Cerebellum (tissue), 4 donors: ENCODE measurements at places on chromosomes 11 and 22.

DNA sequence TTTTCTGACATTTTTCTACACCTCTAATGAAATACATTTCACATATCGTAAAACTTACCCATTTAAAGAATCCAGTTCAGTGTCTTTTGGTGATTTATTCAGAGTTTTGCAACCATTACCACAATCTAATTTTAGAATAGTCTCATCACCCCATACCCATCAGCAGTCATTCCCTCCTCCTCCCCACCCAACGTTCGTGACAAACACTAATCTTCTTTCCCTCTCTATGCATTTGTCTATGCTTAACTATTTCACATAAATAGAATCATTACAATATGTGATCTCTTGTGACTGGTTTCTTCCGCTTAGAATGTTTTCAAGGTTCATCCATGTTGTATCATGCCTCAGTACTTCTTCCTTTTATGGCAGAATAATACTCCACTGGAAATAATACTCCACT is 9.5 kb downstream of the TTC28 start:
- DNase-seq = no peak

GRCh38 chr11:133576351-133576750 is 44.0 kb upstream of the OPCML start:
- no peak for DNase-seq

- no peak for DNase-seq
Observed at GRCh38 chr11:3136546-3137455, 28.3 kb downstream of the OSBPL5 start.

- DNase-seq = no peak
Observed at GRCh38 chr11:17876827-17877226, 136.0 kb downstream of the SERGEF start.

GRCh38 chr11:69110451-69110850 is 45.3 kb upstream of the SMIM38 start:
- DNase-seq = no peak

DNA sequence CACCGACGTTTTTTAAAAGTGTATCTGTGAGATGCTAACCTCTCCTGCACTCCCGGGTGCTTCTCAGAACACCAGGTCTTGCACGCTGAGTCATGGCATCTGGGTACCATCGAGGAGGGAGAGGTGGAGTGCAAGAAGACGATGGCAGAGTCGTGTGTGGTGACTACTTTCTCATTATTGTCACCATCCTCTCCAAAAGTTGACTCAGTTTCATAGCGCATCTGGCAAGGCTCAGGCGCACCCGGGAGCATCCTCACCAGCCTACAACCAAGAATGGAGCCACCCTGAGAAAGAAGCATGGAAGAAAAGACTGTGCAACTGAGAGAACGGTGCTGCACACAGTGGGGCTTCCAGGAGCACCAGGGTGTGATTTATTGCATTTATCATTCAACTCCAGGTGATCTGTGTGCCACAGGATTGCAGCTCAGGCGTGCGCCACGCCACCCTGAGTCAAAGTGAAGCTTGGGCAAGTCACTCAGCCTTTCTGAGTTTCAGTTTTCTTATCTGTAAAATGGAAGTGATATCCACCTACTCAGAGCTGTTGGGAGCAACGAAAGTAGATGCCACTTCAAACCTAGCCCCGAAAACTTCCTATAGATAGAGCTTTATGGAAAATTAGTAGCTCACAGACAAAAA is 65.4 kb downstream of the LINC01488 start:
- no peak for DNase-seq

DNA sequence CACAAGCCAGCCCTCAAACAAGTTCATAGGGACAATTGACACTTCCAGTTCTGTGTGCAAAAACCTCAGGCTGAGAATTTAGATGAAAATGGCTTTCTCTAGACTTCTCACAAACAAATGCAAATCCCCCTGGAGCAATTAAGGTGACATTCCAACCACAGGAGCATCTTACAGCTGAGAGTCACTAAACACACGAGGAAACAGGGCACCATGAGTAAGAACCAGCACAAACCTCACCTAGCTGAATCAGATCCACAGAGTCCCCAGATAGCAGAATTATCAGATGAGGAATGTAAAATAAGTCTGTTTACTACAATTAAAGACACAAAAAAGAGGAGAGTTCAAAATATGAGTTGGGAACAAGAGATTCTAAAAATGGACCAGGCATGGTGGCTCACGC is 51.5 kb downstream of the RTL6 start:
- DNase-seq = no peak

DNA sequence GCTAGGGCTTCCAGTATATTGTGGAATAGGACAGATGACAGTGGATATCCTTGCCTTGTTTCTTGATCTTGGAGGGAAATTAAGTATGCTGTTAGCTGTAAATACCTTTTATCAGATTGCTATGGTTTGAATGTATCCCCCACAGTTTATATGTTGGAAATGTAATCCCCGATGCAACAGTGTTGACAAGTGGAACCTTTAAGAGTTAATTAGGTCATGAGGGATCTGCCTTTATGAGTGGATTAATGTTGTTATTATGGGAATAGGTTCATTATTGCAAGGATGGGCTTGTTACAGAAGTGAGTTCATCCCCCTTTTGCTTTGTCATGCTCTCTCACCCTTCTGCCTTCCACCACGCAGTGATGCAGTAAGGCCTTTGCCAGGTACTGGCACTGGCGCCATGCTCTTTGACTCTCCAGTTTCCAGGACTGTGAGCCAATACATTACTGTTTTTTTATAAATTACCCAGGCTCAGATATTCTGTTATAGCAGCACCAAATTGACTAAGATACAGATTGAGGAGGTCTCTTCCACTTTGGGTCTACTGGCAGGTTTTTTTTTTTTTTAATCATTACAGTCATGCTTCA is 16.4 kb downstream of the CABIN1 start:
- DNase-seq = no peak
